AML-193 (cell line): ENCODE measurements at places on chromosomes 6 and 20.

GRCh38 chr6:12260458-12261093 is 29.6 kb upstream of the EDN1 start:
- DNase-seq = no peak

DNA sequence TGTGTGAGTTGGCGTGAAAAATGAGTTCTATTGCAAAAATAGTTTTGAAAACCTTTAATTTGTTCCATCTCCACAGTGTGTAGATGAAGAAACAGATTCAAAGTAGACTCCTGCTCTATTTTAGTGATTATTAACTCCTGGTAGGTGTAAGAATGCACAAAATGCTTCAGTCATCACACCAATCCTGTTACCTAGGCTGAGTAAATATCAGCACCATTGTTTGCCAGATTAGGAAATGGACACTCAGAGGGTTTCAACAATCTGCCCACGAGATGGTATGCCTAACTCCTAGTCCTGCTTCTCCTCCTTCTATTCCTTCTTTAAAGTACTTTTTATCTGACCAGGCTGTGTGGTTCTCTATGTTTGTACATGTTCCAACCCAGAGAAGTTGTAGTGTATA is 108.9 kb upstream of the AHI1 start:
- no peak for DNase-seq

DNA sequence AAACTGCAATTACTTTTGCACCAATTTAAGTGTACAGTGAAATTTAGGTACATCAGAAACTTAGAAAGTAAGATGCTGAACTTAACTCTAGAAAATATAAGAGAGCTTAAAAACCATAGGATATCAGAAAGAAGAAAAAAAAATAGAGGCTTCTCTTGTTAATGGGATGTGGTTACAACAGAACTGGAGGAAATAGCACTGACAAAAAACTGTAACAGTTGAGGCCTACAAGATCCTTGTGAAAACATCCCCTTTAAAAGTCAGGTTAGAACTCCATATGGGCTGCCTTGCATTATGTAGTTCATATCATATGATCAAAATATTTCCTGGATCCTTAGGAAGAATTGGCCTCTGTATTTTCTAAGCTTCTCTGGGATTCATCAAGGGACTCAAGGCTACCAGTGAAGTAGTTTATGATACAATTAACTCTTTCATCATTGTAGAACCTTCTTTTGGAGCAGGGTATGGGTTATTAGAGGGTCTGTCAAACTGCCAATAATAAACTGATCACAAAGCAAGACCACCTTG is 24.8 kb downstream of the MTCL3 start:
- DNase-seq = no peak

DNA sequence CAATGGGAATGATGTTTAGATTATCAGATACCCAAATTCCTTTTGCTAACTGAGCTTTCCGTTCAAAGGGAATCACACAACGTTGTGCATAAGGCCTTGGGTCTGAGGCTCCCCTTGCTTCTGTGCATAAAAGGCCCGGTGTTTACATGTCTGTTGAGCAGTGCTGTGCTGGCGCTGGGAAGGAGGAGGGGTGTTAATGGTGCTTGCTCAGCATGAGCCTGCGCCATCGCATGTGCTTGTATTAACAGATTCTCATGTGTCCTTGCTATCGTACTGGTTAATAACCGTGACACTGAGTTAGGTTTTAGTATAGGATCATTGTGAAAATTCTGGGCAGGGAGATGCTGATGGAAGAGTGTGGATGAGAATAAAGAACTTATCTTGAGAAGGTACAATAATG is 62.3 kb upstream of the TRAF3IP2 start:
- DNase-seq = no peak

DNA sequence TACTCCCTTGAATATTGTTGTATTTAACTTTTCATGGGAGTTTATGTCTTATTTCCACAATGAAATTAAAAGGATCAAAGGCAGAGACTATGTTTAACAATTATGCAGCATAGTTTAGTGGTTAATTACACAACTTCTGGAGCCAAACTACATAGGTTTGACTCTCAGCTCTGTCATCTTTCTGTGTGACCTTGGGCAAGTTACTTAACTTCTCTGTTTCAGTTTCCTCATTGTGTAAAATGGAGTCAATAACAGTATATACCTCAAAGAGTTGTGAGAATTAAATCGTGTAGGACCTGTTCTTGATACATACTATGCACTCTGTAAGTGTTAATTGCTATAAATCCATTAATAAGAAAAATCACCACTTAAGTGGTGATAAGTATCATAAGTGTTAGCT is 48.3 kb downstream of the BTBD9 start:
- no peak for DNase-seq

DNA sequence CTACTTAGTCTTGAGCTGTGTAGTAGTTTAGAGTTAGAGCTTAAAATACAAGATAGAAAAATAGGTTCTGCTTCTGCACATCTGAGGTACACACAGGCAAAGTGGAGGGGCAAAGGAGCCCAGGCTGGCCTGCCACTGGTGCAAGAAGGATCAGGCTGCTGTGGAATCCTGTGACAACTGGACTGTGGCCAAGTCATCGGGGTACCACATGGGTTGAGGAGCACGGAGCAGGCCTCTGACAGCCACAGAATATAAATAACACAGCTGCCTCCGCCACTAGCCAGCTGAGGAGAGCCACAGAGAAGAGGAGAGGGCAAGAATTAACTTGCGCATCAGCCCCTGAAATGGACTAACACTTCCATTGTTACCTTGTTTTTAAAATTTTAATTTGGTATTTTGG is 206.0 kb upstream of the MARCKS start:
- DNase-seq = no peak

DNA sequence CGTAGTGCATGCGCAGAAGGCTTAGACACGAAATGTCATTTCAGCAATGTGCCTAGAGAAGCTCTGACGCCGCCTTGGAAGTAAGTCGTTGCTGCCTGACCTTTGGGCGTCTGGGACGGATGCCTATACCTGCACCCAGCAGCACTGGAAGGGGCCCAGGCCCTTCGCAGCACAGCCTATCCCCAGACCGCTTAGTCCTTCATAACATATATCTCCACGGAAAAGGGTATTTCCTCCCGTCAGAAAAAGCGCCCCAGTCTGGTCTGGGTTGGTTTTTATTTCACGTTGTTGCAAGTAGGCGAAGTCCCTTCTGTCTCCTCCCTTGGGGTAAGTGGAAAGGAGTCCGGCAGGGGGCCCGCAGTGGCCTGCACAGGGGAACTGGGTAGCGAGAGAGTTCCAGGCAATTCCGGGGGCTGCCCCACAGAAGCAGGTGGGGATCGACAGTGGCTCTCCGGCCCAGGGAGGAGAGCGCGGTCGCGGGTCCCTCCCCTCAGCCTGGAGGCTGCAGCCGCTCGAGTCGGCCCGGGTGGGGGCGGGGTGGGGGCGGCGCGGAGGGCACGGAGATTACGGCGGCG is 559 bp upstream of the EYA4 start:
- DNase-seq = no peak

DNA sequence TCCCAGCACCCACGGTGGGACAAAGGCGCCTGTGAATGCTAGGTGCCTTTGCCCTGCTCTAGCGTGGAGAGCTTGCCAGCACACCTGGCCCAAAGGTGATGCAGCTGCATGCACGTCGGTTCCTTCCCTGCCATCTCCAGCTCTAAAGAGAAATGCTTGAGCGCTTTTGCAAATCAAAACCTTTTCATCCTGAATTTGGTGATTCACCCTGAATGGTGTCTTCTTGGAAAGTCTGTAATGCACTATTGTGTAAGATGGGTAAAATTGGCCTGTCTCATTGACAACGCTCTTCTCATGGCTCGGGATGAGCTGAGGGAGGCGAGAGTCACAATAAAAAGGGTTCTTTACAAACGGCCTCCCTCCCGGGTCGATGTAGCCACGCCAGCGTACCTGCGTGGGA is 103.1 kb upstream of the ID4 start:
- DNase-seq = no peak

GRCh38 chr6:42099340-42100028 is 42.9 kb downstream of the C6orf132 start:
- no peak for DNase-seq
